Stimulated activated CD4-positive, alpha-beta T cell treated with anti-CD3 and anti-CD28 coated beads, Interleukin-12 subunit alpha, Interleukin-12 subunit beta, amount 100 ng/mL, for 24 hours (primary cell): ENCODE measurements at places on chromosomes 6 and 20.

GRCh38 chr6:154916857-154917256, 78.3 kb upstream of the TIAM2 start:
- no peak for DNase-seq

- DNase-seq, result no peak
Observed at GRCh38 chr20:15220009-15220656, 882.7 kb upstream of the FLRT3 start.

GRCh38 chr6:145507239-145507638, 228.1 kb downstream of the EPM2A start:
- no peak for DNase-seq

DNA sequence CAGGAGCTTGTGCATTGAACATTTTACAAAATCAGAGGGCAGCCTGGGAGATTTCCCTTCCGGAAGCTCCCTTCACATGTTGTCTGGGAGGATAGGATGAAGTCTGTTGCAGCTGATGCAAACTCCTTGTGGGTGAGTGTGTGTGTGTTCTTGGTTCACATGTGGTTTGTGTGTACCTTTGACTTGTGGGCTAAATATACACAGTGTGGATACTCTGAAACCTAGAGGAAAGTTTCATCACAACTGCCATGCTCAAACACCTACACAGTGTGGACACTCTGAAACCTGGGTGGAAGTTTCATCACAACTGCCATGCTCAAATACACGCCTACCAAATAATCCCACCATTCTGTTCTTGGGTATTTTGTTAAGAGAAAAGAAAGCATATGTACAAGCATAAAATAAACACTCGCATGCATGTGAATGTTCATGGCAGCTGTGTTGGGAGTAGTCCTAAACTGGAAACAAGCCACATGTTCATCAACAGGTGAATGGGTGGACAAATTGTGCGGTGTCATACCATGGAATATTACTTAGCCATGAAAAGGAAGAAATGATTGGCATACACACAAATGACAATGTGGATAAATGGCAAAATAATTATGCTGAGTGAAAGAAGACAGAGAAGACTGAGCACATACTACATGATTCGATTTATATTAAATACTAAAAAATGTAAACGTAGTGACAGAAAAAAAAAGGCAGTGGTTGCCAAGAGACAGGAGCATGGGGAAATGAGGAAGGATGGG, 1.8 kb downstream of the SCP2D1 start:
- DNase-seq, result no peak

DNA sequence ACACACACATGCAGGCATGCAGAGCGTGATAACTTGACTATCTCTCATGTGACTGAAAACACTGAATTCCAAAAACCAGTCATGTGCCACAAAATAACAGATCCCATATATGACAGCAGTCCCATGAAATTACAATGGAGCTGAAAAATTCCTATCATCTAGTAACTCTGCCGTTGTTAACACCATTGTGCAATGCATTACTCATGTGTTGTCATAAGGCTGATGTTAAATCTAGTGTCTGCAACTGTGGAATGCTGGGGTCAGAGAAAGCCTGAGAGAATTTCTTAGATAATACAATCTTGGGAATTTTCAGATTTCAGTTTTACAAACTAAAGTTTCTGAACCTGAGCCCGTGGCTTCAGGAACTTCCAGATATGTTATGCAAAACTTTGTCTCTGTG, 70.2 kb downstream of the LYRM4 start:
- no peak for DNase-seq

GRCh38 chr20:45289942-45290676, 16.5 kb upstream of the RBPJL start:
- DNase-seq, result no peak

DNA sequence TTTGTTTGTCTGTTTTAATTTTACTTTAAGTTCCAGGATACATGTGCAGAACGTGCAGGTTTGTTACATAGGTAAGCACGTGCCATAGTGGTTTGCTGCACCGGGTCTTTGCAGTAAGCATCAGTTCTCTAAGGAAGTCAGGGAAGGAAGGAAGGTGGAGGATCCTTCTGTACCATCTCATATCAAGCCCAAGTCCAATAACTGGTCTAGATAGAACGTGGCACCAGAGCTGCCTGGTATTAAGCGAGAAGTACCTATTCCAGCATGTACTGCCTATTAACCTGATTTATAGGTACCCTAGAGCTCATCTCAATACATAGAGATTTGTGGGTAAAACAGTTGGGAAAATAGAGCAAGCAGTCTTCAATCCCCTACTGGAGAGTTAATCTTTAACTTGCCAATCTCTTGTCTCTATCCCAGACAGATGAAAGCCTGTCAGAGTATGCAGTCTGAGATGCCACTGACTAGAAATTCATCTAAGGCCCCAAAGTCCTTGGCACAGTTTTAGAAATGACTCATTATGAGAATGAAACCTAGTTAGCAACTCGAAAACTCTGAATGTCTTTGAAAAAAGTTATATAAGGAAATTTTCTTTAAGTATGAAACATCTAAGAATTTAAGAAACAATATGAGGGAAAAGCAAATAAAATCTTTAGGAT, 144.9 kb downstream of the TFAP2A start:
- DNase-seq, result no peak

- DNase-seq, result no peak
Observed at GRCh38 chr6:160261991-160262680, 3.5 kb upstream of the SLC22A2 start.

- DNase-seq, result no peak
Observed at GRCh38 chr6:100915876-100916275, 34.7 kb upstream of the ASCC3 start.

GRCh38 chr20:15141861-15142260, 804.4 kb upstream of the FLRT3 start:
- no peak for DNase-seq

GRCh38 chr6:75830959-75831885, 82.2 kb downstream of the MYO6 start:
- no peak for DNase-seq

GRCh38 chr6:108621117-108621516, 60.4 kb downstream of the FOXO3 start:
- DNase-seq, result no peak

- DNase-seq, result no peak
Observed at GRCh38 chr6:155021680-155022079, 26.6 kb downstream of the TIAM2 start.

- no peak for DNase-seq
Observed at GRCh38 chr20:53794529-53795115, 201.0 kb upstream of the ZNF217 start.

DNA sequence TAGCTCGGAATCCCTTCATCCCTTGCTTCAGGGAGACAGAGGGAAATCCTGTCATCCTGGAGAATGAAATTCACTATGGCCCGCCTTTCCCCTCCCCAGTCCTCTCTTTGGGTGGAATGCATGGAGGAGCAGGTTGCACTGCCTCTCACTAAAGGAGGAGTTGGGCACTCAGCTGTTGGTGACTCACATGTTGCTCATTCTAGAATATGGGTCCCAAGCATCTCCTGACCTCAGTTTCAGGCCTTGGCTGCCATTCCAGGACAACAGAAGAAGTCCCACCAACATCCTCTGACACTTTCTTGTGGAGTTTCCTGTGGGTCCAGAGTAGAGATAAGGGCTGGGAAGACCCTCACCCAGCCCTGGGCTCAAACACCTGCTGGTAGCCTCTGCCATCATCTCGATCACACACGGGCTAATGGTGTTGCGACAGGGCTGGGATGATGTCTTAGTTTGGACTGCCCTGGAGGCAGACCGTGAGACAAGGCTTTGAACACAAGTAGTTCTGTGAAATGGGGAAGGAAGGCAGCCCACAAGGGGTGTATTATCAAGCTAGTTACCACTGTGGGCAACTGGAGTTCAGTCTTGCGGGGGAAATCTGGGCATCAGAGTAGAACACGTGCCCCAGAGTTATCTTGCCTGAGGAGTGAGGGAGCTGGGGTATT, 52.4 kb upstream of the RNF24 start:
- DNase-seq, result no peak

- no peak for DNase-seq
Observed at GRCh38 chr6:158557927-158558326, 2.0 kb upstream of the TMEM181 start.

- no peak for DNase-seq
Observed at GRCh38 chr6:104404377-104404776, 455.3 kb downstream of the HACE1 start.

GRCh38 chr20:9144643-9145042, 75.8 kb downstream of the PLCB4 start:
- DNase-seq, result no peak

DNA sequence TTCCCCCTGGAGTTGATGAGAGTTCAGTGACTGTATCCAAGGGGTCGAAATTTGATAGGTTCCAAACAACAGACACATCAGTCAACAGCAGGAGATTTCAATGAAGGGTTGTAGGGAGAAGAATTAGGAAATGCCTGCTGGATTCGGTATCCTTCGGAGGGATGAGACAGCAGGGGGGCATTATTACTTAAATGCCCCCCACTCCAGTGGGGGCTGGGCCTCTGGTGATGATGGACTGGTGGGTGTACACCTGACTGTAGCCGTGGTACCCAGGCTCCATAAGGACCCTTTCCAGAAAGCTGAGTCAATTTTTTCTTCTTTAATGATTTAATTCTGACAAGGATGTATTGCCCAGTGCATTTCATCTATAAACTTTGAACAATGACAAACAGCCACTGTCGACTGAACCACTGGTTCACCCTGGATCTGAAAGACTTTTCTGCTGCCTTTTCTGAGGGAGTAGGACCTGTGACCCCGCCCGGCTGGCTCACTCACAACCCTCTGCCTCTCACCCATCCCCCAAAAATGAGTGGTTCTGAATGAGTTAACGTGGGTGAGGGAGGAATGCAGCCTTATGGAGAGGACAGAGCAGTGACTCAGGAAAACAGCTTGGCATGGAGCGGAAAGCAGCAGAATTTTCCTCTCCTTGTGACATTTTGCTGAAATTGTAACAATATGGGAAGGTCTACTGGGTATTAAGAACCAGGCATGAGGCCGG, 41.0 kb downstream of the ZMYND8 start:
- DNase-seq, result no peak

- DNase-seq, result no peak
Observed at GRCh38 chr6:39558079-39558478, 167.1 kb downstream of the KIF6 start.

GRCh38 chr6:88547768-88548167, 381.6 kb upstream of the CNR1 start:
- DNase-seq, result no peak

GRCh38 chr6:132443206-132443605, 41.9 kb upstream of the MOXD1 start:
- DNase-seq, result no peak

DNA sequence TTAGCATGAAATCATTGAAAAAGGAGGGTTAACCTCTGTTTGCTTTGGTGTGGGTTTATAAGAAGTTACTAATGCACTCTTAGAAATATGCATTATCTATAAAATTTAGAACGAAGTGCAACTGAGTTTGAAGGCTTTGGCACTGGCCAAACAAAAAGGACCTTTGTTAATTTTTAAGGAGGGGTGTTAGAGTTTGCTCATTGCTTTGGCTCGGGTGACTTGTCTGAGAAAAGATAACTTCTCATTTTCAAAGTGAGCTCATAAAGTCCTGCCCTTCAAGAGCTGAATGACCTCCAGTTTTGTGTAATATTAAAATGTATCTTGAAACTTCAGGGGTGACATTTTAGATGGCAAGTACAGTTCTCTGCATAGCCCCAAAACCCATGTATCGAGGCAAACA, 25.9 kb downstream of the NEDD9 start:
- no peak for DNase-seq

GRCh38 chr6:18266523-18266912, 2.2 kb upstream of the DEK start:
- no peak for DNase-seq

DNA sequence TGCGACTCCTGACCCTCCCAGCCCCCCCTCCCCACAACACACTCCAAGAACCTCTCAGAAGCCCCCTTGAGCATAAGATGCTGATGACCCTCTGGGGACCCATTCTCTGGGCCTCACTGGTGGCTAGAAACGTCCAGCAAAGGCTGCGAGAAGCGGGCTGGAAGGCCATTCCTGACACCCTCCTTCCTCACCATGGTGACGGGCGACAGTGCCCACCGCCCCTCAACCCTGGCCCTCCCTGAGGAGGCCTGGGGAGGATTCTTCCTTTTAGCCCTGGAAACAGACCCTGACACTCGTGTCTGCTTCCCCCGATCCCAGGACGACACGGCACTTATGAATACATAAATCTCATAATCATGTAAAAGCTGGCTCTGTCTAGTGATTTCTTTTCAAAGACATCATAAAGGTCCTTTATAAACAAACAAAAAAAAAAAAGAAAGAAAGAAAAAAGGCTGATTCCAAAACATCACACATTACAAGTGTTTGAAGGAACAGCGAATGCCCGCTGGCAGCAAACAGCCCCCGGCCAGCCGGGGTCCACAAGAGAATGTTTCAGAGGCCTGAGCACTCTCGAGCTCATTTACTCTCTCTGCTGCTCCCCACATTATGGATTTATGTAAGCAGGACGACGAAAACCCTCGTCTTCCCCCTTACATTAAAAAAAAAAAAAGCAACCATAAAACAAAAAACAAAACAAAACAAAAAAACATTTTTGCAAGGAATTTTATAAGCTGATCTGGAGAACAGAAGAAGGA, 40.7 kb downstream of the PREX1 start:
- no peak for DNase-seq

GRCh38 chr6:43986177-43986825, 141.0 kb downstream of the MRPL14 start:
- DNase-seq, result no peak

DNA sequence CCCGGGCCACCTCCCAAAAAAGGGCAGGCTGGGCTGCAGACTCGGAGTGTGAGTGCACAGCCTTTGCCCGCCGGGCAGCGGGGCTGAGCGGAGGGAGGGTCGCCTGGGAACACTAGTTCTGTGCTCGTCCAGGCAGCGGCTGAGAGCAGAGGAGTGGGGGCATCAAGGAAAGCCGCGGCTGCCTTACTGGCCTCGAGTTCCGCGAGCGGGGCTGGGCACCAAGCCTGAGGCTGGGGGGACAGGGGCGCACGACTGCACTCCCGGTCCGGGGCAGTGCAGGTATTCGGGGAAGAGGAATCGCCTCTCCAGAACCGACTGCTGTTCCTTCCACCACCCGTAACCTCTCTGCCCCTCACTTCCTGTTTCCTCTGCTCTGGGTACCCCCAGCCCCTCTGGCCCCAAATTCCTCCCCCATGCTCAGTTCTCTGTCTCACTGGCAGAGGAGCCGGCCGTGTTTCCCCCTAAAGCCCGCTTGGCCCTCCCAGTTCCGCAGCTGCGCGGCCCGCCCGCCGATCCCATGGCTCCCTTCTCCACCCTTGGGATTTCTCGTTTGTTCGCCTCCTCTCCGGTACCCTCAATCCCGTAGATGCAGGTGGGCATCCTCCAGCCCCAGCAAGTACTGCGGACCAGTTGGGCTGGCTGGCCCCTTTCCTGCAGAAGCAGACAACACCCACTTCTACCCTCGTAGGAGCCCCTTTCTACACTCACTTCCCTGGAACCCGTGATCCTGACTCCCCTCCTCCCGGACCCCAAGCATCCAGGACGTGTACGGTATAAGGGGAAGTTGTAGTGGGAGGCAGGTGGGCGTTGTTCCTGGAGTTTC, 5.1 kb downstream of the RING1 start:
- DNase-seq, result no peak

DNA sequence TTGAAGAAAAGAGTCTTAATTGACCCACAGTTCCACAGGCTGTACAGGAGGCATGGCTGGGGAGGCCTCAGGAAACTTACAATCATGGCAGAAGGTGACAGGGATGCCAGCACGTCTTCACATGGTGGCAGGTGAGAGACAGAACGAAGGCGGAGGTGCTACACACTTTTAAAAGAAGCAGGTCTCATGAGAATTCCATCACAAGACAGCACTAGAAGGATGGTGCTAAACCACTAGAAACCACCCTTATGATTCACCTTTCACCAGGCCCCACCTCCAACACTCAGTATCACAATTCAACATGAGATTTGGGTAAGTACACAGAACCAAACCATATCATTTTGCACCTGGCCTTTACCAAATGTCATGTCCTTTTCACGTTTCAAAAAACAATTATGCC, 20.9 kb downstream of the TAGAP start:
- DNase-seq, result no peak
